CD14-positive monocyte (primary cell): ENCODE measurements at places on chromosomes 16 and 17.
A peak's percentile ranks its signal among the peaks of the same experiment; 100 is the strongest.

GRCh38 chr17:59693582-59693981 is 13.6 kb downstream of the PTRH2 start:
- no peak for DNase-seq

- DNase-seq = no peak
These were observed 258.7 kb downstream of the MRTFB start for GRCh38 chr16:14329727-14330350.

DNA sequence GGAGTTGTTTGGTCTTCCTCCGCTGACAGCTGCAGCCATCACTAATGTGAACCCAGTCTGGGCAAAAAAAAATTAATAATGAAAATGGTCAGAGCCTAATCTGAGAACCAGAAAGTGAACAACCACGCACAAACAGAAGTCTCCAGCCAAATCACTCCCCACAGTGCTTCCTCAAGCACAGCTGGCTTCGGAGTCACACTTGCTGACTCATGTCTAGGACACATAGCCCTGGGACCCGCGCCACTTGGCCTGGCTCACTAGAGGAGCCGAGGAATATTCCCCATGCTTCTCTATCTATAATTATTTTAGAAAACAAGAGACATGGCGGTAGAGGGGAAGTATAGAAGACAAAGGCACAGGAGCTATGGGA is 109.1 kb downstream of the ZFHX3 start:
- DNase-seq = peak; percentile 67

- no peak for DNase-seq
These were observed 169.8 kb downstream of the LAT start for GRCh38 chr16:29154676-29155121.

GRCh38 chr17:2386400-2387085 is 14.3 kb downstream of the MNT start:
- DNase-seq = no peak

- DNase-seq = no peak
These were observed 140.9 kb upstream of the PMFBP1 start for GRCh38 chr16:72312828-72313227.

GRCh38 chr16:78489072-78489471 is 389.6 kb downstream of the WWOX start:
- DNase-seq = no peak

DNA sequence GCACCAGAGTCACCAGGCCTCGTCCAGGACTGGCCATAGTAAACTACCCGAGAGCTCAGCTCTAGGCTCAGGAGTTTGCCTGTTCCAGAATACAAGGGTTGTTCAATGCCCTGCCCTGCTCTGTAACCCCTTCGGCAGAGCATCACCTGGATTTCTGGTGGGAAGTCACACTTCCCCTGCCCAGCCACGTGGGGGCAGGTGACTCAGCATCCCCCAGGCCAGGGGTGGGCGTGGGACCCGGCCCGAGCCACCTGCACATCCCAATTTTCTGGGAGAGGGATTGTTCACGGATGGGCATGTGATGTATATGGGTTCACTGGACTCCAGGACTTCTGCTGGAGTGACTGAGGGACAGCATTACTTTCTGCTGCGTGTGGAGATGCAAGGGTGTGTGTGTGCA is 25.8 kb downstream of the COX4I1 start:
- DNase-seq = no peak

GRCh38 chr16:79938575-79938974 is 338.0 kb upstream of the MAF start:
- DNase-seq = no peak

DNA sequence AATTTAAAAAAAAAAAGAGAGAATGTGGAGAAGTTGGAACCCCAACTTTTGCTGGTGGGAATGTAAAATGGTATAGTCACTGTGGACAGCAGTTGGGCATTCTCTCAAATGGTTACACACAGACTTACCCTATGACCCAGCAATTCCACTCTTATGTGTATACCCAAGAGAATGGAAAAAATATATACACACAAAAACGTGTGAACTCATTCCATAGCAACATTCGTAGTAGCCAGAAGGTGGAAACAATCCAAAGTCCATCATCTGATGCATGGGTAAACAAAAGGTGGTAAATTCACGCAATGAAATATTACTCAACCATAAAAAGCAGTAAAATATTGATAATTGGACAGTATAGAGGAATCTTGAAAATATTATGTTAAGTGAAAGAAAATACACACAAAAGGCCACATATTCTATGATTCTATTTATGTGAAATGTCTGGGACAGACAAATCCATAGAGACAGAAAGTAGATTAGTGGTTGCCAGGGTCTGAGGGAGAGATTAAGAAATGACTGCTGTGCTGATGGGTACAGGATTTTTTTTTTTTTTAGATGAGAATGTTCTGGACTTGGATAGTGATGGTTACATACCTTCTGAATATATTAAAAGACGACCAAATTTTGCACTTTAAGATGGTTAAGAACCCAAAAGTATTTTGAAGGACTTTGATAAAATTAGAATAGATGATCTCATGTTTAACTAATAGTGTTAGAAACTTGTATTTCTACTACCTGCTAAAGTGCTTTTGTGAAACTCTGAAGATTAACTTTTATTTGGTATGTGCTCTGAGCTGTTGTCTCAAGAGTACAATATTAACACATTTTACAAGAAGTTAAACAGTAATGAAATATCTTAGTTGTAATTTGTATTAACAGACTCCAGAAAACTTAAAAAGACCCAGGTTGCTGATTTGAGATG is 60.9 kb downstream of the MRTFB start:
- no peak for DNase-seq

GRCh38 chr17:75241996-75242460 is 19.4 kb downstream of the GGA3 start:
- DNase-seq = no peak

- no peak for DNase-seq
These were observed 19.3 kb downstream of the CNTROB start for GRCh38 chr17:7951143-7951792.

DNA sequence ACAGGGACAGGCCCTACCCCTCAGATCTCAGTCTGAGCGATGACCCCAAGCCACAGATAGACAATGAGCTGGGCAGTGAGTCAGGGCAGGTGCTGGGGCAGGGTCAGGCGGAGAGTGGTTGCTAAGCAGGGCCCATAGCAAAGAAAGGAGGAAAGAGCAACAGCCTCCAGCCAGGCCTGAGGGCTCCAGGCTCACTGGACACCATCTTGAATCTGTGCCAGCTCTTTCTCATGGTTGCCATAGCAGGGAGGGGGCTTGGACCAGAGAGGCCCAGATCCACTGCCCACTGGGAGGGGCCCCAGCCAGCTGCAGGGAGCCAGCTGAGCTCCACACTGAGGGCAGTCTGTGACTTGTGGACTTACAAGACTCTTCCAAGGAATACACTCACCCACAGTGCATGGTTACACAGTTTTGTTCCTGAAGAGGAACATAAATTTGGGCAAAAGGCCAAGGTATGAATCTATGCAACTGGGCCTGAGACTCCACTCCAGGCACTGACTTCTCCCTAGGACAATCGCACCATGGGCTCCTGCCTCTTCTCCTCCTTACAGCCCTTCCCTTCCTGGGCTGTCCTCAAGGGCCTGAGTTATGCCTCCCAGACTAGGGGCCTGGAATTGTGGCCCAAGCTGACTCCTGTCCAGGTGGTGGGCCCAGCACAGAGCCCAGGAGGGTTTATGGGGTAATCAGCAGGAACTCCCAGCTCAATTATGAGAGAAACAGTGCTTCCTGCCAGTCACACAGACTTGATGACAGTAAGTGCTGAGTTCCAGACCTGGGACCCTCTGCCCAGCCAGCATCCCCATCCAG is 59.9 kb downstream of the BEAN1 start:
- peak; percentile 71 for DNase-seq

DNA sequence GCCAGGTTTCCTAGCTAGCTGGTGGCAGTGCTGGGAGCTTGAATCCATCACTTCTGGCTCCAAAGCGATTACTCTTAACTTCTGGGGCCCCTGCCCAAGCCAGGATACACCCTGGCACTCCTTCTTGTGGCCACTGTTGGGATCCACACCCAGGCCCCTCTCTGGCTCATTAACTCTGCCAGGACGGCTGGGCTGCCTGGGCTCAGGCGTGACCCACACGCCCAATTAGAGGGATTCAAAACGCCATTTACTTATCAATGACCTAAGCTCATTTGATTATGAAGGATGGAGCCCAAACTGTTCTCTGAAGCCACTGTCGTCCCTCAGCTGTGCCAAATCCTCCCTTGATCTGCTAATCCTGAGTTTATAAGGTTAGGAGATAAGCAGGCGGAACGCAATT is 79.7 kb upstream of the BRD7 start:
- no peak for DNase-seq

- DNase-seq = no peak
These were observed 12.2 kb downstream of the EVPL start for GRCh38 chr17:76014925-76015261.

GRCh38 chr17:82179946-82180475 is 32.6 kb downstream of the CCDC57 start:
- DNase-seq = no peak

GRCh38 chr16:30457743-30458560 is 12.3 kb upstream of the SEPHS2 start:
- no peak for DNase-seq

DNA sequence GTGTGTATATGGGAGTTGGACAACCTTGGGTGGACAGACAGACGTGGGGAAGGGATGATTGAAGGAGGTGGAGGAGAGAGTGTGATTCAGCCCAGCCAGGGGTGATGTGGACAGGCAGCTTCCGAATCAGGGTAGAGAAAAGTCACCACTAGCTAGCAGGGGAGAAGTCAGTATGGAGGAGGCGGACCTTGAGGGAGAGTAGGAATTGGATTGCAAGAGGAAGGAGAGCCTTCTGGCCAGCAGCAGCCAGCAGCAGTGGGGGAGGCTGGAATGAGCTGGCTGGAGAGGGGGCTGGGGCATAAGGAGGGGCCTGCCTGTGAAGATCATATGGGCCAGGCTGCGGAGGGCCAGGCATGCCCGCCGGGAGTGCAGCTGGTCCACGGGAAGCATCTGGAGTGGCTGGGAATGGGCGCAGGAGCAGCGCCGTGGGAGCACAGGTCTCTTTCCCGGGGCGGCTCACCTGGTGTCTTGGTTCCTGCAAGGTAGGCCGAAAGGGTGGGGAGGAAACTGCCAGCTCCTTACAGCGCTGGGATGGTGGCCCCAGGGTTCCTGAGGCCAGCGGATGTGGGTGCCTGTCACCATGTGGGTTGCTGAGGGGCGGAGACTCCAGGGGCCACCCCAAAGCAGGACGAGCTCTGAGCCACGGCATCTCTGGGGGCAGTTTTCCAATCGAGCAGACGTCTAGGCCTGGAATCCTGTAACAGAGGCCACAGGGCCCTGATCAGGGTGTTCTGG is 235.3 kb downstream of the SEC14L1 start:
- DNase-seq = no peak

- no peak for DNase-seq
These were observed 153.0 kb upstream of the RBL2 start for GRCh38 chr16:53281280-53281679.

- DNase-seq = no peak
These were observed 238.1 kb downstream of the ZNF423 start for GRCh38 chr16:49617710-49618330.

- DNase-seq = no peak
These were observed 6.4 kb upstream of the SLFN12L start for GRCh38 chr17:35543856-35544255.

GRCh38 chr17:51629232-51629631 is 368.9 kb downstream of the UTP18 start:
- no peak for DNase-seq

- DNase-seq = no peak
These were observed 154.1 kb upstream of the CDC42EP4 start for GRCh38 chr17:73465953-73466230.

- DNase-seq = no peak
These were observed 6.1 kb downstream of the SGSM2 start for GRCh38 chr17:2343421-2343820.

DNA sequence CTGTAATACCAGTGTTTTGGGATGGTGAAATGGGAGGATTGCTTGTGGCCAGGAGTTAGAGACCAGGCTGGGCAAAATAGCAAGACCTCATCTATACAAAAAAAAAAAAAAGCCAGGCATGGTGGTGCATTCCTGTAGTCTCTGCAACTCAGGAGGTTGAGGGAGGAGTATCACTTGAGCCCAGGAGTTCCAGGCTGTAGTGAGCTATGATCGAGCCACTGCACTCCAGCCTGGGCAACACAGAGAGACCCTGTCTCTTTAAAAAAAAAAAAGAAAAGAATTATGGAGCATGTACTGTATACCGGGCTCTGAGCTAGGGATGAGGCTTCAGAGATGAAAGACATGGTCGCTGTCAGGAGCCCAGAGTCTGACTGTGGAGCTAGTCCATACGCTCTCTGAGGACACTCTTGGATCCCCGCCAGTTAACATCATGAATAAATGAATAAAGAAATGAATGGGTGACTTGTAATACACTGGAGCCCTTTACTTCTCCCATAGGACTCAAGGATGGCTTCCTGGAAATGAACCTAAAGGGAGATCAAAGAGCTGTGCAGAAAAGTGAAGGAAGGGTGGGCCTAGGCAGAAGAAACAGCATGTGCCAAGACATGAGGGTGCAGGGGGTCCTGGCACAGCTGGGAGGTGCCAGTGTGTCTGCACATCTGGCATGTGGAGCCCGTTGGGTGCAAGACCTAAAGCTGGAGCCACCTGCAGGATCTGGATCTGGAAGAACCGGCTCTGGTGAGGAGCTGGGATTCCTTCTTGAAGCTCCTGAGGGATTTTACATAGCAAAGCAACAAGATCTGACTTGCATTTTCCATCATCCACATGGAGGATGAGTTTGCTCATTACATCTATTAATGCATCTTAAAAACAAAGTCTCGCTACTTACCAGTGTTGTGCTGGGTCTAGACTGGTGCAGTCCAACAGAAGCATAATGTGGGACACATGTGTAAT is 120.4 kb downstream of the IRX3 start:
- DNase-seq = no peak

DNA sequence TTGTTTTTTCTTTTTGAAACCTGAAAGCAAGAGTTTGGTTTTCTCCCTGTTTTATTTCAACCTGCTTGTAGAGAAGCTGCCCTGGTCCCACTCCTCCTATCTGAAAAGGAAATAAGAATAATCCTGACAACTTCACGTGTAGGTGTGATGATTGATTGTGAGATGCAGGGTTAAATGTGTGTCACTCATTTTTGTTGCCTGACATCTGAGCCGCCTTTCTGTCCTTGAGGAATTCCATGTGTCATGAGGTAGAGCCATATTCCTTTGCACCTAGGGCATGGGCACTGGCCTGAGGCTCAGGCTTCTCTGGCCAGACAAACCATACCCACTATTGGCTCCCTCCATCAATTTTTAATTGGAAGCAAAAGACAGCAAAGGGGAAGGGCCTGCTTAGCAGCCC is 10.2 kb upstream of the SMPD3 start:
- DNase-seq = no peak
